Activated T-helper 1 cell treated with anti-CD3 and anti-CD28 coated beads, Interleukin-12 subunit alpha, Interleukin-12 subunit beta, Interleukin-2, Interleukin-4 antibody, amounts not matched to agents 30 ng/mL and 10 ng/mL and 1 ng/mL, durations not matched to agents 14 hours and 24 hours and 36 hours (primary cell): ENCODE measurements at places on chromosomes 7 and 10. TPM values are rescaled to one million over a fixed set of nuclear protein-coding genes. Genes with fewer than 3 reads are reported as not detected.
A peak's percentile ranks its signal among the peaks of the same experiment; 100 is the strongest.

DNA sequence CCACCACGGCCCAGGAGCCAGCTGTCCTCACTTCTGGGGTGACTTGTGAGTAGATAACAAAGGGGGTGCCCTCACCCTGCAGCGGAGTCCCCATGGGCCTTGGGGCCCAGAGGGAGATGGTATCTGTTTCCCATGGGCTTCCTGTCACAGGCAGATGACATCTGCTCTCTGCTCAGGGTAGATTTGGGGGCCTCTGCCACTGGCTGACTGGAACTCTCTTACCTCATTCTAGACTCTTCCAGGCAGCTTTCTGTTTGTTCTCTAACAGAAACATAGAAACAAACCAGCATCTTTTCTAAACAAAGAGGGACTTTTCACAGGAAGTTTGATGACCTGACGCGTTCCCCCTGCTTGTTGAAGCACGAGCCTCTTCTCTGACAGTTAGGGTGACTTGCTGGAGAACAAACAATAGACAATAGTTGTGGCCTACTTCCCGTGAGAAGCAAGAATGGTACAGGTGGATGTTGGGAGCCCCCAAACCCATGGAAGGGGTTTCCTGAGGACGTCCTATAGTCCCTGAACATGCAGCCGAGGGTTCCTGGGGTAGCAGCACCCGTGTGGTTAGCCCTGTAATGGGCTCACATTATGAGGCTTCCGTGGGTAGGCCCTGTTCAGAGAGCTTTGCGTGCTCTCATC is 61.6 kb downstream of the GRK5 start:
- no peaks in the 10 kb centered on the region for H3K27me3 ChIP-seq
- peaks cover 10% of the 10 kb centered on the region for H3K36me3 ChIP-seq
- DNase-seq = peak; percentile 85
- H3K4me3 ChIP-seq = peak overlapping the region; percentile 43
- peak overlapping the region; percentile 98 for H3K27ac ChIP-seq
- peaks cover 76% of the 10 kb centered on the region for H3K4me1 ChIP-seq

GJD4 gene
- not detected in 2 replicates for total RNA-seq

- DNase-seq = no peak
- no peaks in the 10 kb centered on the region for H3K4me1 ChIP-seq
- H3K36me3 ChIP-seq = no peaks in the 10 kb centered on the region
- peak overlapping the region; percentile 52 for H3K4me3 ChIP-seq
- peak overlapping the region; percentile 42 for H3K27ac ChIP-seq
Observed at GRCh38 chr7:142319970-142320369, 62.1 kb upstream of the PRSS58 start.

GRCh38 chr10:131000743-131001142 is 310.8 kb downstream of the TCERG1L start:
- no peaks in the 10 kb centered on the region for H3K27me3 ChIP-seq
- no peak overlapping the region for H3K4me3 ChIP-seq
- H3K4me1 ChIP-seq = no peaks in the 10 kb centered on the region

DNA sequence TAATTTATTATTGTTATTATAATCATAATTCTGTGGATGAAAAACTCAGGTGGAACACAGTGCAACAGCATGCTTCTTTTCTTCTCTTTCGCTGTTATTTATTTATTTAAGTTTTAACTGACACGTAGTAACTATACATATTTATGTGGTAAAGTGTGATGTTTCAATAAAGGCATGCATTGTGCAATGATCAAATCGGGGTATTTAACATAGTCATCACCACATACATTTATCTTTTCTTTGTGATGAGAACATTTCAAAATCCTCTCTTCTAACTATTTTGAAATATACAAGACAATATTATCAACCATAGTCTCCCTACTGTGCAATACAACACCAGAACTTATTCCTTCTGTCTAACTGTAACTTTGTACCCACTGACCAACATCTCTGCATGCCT is 152.5 kb upstream of the LYZL1 start:
- H3K27ac ChIP-seq = no peak overlapping the region
- no peaks in the 10 kb centered on the region for H3K4me1 ChIP-seq
- no peaks in the 10 kb centered on the region for H3K36me3 ChIP-seq
- DNase-seq = no peak
- H3K4me3 ChIP-seq = no peak overlapping the region

- peaks cover 3% of the 10 kb centered on the region for H3K36me3 ChIP-seq
- DNase-seq = no peak
- peaks cover 1% of the 10 kb centered on the region for H3K27me3 ChIP-seq
- H3K4me3 ChIP-seq = no peak overlapping the region
- H3K27ac ChIP-seq = no peak overlapping the region
Observed at GRCh38 chr10:110416776-110417711, 80.7 kb upstream of the DUSP5 start.

CDH23 gene
- 0.51 and 0.57 TPM in 2 replicates for total RNA-seq

LBX1 gene
- total RNA-seq = not detected in 2 replicates

DNA sequence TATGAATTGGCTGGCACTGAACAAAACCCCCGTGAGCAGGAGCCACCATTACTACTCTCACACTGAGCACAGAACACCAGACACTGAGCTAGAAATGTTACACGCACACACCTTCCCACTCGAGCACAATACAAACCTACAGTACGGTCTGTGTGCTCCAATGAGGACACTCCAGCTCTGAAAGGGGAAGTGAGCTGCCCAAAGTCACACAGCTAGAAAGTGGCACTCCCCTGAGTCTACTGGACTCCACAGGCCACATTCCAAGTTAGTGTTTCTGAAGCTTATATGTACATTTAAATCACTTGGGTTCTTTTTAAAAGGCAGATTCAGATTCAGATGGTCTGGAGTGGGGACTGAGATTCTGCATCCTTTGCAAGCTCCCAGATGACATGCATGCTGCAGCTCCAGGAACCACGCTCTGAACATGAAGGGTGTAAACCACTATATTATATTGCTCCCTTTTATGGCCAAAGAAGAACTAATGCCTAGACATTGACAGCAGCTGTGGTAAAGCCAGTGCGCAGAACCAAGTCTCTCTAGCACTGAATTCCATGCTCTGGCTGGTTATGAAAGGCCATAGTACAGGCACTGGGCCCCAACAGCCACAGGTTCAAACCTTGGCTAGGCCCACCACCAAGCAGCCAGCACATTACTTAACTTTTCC is 77.1 kb downstream of the FRMPD2 start:
- peaks cover 7% of the 10 kb centered on the region for H3K27me3 ChIP-seq
- H3K36me3 ChIP-seq = no peaks in the 10 kb centered on the region
- H3K4me1 ChIP-seq = no peaks in the 10 kb centered on the region

DNA sequence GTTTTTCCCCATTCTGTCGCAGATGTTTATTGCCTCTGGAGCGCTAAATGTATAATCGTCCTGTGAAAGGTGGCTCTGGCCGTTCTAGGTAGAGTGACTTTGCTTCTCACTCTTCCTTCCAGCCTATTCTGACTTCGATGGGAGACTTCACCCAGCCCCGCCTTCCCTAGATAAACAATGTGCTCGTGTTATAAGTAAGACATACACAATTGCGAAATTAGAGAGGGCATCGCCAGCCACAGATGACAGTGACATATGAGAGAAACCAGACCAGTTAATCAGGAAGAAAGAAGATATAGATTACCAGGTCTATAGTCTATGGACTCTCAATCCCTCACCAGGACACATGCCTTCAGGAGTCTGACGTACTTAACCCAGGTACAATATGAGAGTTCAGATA is 1050.5 kb upstream of the AUTS2 start:
- no peaks in the 10 kb centered on the region for H3K4me1 ChIP-seq
- no peaks in the 10 kb centered on the region for H3K27me3 ChIP-seq
- no peak for DNase-seq
- no peak overlapping the region for H3K27ac ChIP-seq
- H3K4me3 ChIP-seq = no peak overlapping the region
- H3K36me3 ChIP-seq = no peaks in the 10 kb centered on the region

DNA sequence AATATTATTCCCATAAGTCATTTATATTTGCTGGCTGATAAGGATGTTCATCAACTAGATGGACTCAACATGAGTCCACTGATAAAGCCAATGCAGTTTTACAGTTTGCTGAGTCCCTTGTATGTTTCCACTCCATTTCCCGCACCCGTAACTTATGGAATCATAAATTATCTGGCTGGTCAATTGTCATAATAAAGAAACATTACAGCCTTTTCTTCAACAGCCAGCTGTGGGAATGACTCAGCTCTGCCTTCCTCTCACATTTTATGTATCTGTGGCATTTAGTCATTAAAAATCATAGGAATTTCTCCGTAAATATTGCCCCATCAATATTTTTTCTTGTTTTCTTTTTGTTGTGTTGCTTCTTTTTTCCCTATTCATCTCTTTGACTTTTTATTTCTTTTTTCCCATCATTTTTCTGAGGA is 22.3 kb upstream of the TMEM26 start:
- DNase-seq = no peak
- H3K36me3 ChIP-seq = no peaks in the 10 kb centered on the region
- H3K27ac ChIP-seq = no peak overlapping the region
- H3K4me3 ChIP-seq = no peak overlapping the region

- no peaks in the 10 kb centered on the region for H3K27me3 ChIP-seq
- no peaks in the 10 kb centered on the region for H3K4me1 ChIP-seq
- no peak overlapping the region for H3K4me3 ChIP-seq
Observed at GRCh38 chr7:79507131-79507530, 53.7 kb upstream of the MAGI2 start.

DNA sequence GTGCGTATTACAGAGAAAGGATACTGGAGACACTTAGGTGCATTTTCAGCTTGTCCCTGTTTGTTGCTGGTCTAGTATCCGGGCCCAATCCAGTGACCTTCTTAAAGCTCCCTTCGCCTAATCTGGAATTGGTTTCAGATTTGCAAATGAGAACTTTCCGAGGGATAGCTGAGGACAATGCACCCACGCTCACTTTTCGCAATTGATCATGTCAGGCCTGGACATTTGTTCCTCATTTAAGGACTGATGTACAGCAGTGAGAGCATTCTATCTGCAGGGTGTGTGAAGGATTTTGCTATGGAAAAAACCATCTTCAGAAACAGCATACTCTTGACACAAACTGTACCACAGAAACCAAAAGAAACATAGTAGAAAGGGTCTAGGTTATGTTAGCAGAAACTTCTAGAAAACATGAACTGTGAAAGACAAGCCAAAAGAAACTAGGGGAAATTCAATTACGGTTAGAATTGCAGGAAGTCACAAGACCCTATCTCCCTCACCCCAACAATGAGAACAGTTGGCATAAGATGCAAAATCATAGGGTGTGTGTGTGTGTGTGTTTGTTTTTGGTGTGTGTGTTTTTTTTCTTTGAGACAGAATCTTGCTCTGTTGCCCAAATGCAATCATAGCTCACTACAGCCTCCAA is 331.1 kb downstream of the CALN1 start:
- H3K4me3 ChIP-seq = no peak overlapping the region
- H3K27ac ChIP-seq = no peak overlapping the region
- no peaks in the 10 kb centered on the region for H3K36me3 ChIP-seq
- H3K4me1 ChIP-seq = no peaks in the 10 kb centered on the region

DNA sequence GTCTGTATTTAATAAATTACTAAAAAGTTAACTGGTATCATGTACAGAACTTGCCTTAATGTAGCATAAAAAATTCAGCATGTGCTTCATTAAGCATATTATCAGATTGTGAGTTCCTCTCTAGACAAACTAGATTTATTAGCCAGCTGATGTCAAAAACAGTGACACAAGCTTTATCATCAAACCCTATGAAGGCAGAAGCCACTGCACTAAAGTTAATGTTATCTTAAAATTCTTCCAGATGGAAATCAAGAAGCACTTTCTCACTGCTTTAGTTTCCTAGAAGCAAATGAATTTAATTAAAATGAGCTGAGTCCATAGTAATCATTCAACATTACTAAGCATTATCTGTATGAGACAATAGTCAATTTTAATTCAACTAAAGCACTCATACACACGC is 96.4 kb downstream of the ARHGAP12 start:
- DNase-seq = no peak
- H3K27ac ChIP-seq = no peak overlapping the region
- H3K4me1 ChIP-seq = no peaks in the 10 kb centered on the region
- H3K4me3 ChIP-seq = no peak overlapping the region
- no peaks in the 10 kb centered on the region for H3K27me3 ChIP-seq

- peak overlapping the region; percentile 96 for H3K27ac ChIP-seq
- no peak for DNase-seq
- H3K4me1 ChIP-seq = peaks cover 65% of the 10 kb centered on the region
- peaks cover 41% of the 10 kb centered on the region for H3K36me3 ChIP-seq
Observed at GRCh38 chr10:100184426-100184825, 1.4 kb downstream of the ERLIN1 start.

GRCh38 chr7:115910541-115911164 is 119.9 kb downstream of the TFEC start:
- peaks cover 3% of the 10 kb centered on the region for H3K27me3 ChIP-seq
- H3K4me1 ChIP-seq = no peaks in the 10 kb centered on the region

DNA sequence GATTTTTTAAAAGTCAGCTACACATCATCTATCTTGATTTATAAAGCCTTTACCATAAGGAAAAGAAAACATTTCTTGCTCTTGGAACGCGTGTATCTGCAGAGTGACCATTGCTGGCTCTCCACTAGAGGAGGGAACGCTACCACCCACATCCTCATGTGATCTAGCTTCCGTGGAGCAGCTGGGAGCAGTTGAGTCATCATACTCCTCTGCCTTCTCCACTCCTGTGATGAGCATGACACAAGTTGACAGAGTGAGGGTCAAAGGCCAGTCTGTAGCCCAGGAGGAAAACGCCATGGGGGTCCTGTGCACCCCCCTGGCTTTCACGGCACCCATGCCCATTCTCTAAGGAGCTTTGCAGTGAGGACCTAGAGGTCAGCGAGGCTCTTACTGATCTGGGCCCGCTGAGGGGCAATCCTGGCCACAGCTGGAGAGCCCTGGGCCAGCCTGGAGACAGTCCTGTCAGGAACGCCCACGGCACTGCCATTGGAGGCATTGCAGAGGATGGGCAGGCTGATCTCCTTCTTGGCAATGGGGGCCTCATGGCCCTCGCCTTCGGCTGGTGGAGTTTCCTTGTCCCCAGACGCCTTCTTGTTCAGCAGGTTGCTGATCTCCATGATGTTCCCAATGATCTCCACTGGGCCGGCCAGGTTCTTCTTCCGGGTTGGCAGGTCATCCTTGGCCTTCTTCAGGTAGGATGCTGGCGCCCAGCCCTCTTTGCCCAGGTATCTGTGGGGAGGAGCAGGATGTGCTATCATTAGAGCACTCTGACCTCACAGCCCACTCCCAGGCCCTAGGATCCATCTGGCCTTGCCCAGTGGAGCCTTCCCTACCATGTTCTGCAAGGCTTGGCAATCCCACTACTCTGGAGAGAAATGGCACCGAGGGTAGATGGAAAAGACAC is 119.2 kb downstream of the NEURL1 start:
- H3K36me3 ChIP-seq = peaks cover 6% of the 10 kb centered on the region
- DNase-seq = no peak
- H3K27me3 ChIP-seq = no peaks in the 10 kb centered on the region
- no peak overlapping the region for H3K4me3 ChIP-seq

DNA sequence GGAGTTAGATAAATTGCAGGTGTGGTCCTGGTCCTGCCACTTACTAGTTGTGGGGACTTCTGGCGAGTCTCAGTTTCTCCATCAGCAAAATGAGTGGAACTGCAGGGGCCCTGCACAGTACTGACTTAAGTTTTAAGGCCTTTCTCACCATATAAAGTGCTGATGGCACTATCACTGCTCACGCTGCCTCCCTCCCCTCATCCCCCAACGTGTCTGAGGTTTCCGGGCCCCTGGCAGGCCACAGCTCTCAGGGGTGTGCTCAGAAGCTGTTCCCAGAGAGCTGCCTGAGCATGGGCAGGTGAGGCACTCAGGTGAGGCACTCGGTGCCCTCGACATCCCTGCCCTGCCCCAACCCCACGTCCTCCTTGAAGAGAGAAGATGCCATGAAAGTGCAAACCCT is 74.2 kb downstream of the VOPP1 start:
- no peak overlapping the region for H3K4me3 ChIP-seq
- DNase-seq = no peak
- H3K4me1 ChIP-seq = peaks cover 53% of the 10 kb centered on the region
- H3K27me3 ChIP-seq = no peaks in the 10 kb centered on the region
- peaks cover 26% of the 10 kb centered on the region for H3K36me3 ChIP-seq
